ENCODE measurements at places on chromosomes 5 and 9.

DNA sequence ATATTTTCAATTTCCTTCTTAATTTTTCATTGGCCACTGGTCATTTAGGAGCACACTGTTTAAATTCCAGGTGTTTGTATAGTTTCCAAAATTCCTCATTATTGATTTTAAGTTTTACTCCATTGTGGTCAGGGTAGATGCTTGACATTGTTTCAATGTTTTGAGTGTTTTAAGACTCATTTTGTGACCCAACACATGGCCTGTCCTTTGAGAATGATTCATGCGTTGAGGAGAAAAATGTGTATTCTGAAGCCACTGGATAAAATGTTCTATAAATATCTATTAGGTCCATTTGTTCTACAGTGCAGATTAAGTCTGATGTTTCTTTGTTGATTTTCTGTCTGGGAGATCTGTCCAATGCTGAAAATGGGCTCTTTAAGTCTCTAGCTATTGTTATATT is 24.4 kb upstream of the FNIP1 start:
- no peak for DNase-seq

GRCh38 chr9:107188376-107188775 is 94.7 kb upstream of the RAD23B start:
- no peak for DNase-seq

DNA sequence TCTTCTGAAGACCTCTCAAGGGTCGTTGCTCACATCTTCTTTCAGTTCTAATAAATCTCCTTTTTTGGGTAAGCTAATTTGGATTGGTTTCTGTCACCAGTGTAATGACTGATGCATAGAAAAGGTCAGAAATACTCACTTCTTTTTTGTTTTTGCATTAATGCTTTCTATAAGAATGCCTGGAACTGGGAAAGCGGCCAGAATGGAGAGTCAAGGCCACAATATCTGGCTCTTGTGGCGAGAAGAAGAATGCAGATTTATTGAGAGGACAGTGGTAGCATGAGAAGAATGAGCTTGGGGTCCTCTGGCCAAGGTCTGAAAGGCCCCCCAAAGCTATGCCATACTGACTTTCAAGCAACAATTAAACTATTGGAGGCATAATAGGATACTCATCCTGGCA is 88.0 kb upstream of the SLC12A2 start:
- DNase-seq: no peak

DNA sequence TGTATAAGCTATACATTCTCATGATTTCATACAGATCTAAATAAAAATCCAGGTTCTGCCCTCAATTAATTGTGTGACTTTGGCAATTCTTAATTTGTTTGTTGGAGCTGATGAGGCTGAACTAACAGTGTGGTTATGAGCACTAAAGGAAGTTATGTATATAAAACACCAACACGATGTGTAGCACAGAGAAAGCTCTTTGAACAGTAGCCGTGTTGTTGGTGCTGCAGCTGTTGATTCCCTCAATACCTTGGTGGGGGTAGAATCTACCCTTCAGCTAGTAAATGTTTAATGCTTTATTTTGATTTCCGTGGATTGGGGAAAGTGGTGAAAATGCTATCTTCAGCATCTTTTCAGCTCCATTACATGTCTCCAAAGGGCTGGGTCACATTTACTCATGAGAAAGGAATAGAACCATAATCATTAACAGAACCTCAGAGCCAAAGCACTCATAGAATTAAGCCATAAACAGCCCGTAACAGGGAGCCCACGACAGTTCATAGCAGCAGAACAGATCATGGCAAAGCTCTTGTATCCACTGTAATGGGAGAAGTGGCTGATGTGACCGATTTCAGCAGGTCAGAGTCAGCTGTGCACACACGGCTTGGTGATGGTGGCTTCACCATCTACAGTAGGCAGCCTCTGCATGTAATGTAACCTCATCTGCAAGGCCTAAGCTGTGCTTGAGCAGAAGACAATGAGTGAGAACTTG is 332.7 kb downstream of the DIRAS2 start:
- no peak for DNase-seq

GRCh38 chr5:135966165-135966564 is 11.4 kb upstream of the LECT2 start:
- no peak for DNase-seq

- DNase-seq: peak; percentile 85
Observed at GRCh38 chr5:179550511-179551342, at the start of gene RUFY1. Gene RUFY1 (plus strand): TSS chr5:179550554. CDS start chr5:179550570, 16 bp downstream.

DNA sequence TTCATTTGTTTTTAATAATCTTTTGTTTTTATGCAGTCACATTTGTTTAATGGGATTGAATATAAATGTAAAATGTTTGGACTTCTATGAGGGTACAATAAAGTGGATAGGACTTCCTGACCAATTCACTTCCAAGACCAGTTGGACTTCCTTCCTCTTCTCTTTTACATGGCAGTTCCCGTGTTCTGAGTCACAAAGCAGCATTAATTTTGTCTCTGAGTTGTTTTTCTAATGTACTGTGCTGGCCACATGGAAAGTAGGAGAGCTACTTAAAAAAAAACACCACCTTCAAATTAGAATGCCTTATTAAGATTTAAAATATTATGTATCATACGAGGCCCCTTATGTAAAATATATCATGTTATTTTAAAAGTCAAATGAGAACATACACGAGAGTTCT is 87.3 kb downstream of the CCDC171 start:
- DNase-seq: no peak

DNA sequence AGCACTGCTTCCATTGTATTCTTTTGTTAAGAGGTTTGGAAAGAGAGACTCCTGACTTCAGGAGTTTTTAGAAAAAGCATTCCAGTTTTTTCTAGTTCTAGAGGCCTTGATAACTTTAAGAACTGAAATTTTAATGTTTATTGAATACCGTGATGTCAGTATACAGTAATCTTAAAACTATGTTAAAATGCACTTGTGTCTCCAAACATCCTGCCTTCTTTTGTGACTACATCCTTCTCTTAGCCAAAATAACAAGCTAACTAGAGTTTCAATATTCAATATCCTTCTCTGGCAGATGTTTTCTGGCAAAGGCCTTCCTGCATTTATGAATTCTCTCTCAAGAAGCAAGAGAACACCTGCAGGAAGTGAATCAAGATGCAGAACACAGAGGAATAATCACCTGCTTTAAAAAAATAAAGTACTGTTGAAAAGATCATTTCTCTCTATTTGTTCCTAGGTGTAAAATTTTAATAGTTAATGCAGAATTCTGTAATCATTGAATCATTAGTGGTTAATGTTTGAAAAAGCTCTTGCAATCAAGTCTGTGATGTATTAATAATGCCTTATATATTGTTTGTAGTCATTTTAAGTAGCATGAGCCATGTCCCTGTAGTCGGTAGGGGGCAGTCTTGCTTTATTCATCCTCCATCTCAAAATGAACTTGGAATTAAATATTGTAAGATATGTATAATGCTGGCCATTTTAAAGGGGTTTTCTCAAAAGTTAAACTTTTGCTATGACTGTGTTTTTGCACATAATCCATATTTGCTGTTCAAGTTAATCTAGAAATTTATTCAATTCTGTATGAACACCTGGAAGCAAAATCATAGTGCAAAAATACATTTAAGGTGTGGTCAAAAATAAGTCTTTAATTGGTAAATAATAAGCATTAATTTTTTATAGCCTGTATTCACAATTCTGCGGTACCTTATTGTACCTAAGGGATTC is 43.1 kb downstream of the NDFIP1 start:
- peak; percentile 67 for DNase-seq

DNA sequence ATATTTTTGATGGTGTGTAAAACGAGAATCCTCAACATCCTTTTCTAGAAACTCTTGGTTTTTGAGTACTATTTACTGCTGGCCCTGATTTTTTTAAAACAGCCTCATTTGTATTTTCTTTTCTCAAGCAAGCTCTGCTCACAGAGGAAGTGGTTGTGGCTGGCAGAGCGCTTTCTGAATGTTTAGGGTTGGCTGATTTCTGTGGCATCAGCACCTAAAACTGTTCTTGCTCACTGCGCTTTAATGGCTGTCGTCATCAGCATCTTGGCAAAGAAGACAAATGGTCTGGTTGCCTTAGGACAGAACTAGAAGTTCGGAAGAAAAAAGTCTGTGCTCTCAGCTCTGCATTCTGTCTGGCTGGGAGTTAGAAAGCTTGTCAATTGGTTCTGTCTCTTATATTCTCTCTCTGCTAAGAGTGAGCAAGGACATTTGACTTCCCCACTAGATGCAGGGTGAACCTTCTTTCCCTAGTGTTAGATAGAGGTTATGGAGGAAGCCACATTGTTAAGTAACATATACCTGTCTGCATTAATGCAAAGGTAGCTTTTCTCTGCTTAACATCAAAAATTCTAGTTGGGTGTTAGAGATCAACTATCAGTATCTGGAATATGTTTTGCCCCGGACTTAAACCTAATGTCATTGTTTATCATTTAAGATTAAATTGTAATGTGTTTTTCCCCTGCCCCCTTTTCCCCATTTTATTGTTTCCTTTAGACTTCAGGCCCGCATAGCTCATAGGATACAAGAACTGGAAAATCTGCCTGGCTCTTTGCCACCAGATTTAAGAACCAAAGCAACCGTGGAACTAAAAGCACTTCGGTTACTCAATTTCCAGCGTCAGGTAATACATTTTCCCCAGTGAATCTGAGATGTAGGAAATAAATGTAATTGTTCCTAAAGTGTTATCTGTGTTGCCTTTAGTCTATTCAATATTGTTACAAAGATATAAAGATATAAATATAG is 39.0 kb downstream of the SMARCA2 start:
- peak; percentile 87 for DNase-seq

GRCh38 chr9:96758845-96759673 is 18.8 kb downstream of the ZNF510 start:
- DNase-seq: no peak

GRCh38 chr5:124079062-124079461 is 567.1 kb downstream of the CSNK1G3 start:
- no peak for DNase-seq

- no peak for DNase-seq
Observed at GRCh38 chr5:59766427-59767210, 126.9 kb downstream of the PDE4D start.

DNA sequence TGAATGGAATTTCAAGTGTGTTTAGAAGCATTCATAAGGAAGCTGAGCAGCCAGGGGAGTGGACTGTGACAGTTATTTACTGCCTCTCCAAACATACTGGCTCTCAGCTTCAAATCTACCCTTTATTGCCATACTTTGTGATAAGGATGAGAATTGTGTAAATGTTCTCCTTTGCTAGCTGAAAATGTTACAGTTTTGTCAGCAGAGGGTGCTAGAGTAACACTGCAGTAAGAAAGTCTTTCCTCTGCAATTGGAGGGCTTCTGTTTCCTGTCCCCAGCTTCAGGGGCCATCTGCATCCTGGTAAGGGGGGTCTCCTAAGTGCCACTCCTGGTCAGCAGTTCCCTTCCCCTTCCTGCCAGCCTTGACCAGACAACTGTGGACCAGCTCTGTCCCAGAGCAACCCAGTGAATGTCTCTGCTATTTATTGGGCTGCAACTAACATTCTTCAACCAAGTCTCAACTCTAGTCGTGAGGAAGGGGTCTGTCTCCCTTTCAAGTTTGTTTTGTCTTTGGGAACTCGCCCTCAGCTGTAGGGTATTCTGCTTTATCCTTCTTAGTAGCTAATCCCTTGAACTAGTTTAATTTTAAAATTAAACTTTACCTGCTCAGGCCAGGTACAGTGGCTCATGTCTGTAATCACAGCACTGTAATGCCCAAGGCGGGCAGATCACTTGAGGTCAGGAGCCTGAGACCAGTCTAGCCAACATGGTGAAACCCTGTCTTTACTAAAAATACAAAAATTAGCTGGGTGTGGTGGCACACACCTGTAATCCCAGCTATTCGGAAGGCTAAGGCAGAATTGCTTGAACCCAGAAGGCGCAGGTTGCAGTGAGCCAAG is 45.3 kb downstream of the RAPGEF6 start:
- DNase-seq: peak; percentile 33

- no peak for DNase-seq
Observed at GRCh38 chr9:129138476-129139232, 27.4 kb downstream of the PTPA start.

GRCh38 chr5:125440905-125441304 is 694.5 kb upstream of the ZNF608 start:
- DNase-seq: no peak

DNA sequence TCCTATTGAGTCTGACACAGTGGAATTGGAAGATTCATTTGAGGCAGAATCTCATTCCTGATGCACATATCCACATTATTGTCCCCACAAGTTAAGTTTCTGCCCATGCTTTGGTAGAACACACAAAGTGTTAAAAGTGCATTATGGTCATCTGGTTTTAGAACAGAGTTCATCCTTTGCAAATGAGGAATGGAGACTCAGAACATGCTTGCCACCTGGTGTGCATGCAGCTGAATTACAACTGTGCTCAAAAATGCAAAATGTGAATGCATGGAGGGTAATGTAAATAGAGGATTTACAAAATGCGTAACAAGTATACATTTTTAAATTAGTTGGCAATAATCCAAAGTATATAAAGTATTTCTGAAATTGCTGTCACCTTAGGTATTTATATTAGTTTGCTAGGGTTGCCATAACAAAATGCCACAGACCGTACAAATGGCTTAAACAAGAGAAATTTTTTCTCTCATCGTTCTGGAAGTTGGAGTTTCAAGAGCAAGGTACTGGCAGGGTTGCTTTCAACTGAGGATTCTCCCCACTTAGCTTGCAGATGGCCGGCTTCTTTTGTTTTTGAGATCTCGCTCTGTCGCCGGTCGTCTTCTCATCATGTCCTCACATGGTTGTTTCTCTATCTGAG is 671.1 kb downstream of the TAF11L14 start:
- DNase-seq: no peak

DNA sequence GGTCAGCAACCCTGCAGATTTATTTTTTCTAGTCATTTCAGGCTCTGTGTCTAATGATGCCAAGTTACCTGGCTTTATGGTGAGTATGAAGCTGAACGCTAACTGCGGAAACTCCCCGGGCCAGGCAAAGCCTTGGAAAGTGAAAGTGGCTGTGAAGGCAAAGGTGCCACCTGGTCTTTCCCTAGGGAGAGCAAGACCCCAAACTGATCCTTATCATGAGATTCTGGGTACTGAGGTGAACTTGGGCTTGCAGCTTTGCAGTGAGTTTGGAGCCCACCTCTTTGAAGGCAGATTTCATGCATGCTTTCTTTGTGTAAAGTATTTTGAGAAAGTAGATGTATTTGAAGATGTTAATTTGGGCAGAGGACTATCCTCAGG is 63.3 kb downstream of the CARTPT start:
- no peak for DNase-seq

DNA sequence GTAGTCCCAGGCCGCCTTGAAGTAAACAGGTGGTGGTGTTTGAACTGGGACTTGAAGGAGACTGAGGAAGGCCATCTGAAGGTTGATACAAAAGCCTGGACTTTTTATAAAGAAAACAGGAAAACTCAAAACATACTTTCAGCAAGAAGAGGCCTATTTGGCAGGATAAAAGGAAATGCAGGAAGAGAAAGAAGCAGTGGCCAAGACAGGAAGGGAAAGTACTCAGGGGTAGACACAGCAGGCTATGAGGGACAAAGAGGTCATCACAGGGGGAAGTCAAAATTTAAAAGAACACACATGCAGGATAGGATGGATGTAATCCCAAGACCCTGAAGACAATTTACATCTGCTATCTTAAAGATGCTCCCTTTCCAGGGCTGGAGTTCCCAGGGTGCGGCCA is 13.0 kb downstream of the TLE1 start:
- no peak for DNase-seq

- DNase-seq: no peak
Observed at GRCh38 chr5:157606046-157606445, 30.5 kb upstream of the ADAM19 start.
